ENCODE measurements at places on chromosomes 2 and 18.

DNA sequence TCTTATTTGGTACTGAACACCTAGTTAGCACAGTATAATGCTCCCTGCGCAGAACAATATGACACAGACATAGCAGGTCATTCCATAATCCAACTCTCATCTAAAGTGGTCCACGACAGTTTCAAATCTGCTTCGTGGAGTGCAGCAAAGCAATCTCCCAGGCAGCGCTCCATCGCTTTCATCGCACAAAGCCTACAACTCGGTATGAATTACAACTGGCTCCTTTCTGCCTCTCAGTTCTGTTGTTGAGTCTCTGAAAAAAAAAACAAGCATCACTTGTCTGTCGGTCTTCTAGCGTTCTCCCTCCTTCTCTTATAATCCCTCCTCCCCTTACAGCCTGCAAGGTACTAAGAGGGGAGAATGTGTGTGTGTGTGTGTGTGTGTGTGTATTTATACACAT, 123.5 kb downstream of the FIGN start:
- no peak overlapping the region for H3K27ac ChIP-seq
- H3K27me3 ChIP-seq: no peaks in the 10 kb centered on the region
- DNase-seq: no peak
- no peaks in the 10 kb centered on the region for H3K4me1 ChIP-seq

DNA sequence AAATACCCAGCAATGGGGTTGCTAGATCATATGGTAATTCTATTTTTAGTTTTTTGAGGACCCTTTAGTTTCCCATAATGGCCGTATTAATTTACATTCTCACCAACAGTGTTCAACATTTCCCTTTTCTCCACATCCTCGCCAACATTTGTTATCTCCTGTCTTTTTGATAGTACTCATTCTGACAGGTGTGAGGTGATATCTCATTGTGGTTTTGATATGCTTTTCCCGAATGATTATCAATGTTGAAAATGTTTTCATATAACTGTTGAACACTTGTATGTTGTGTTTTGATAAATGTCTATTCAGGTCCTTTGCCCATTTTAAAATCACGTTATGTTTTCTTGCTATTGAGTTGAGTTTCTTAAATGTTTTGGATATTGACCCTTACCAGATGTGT, 5.8 kb upstream of the RIF1 start:
- DNase-seq: no peak
- H3K4me3 ChIP-seq: no peak overlapping the region
- H3K4me1 ChIP-seq: no peaks in the 10 kb centered on the region
- H3K27me3 ChIP-seq: no peaks in the 10 kb centered on the region
- H3K27ac ChIP-seq: no peak overlapping the region
- no peaks in the 10 kb centered on the region for H3K36me3 ChIP-seq

- H3K4me1 ChIP-seq: peaks cover 10% of the 10 kb centered on the region
- peaks cover 7% of the 10 kb centered on the region for H3K27me3 ChIP-seq
- H3K27ac ChIP-seq: no peak overlapping the region
- no peak overlapping the region for H3K4me3 ChIP-seq
- H3K36me3 ChIP-seq: no peaks in the 10 kb centered on the region
These were observed 65.4 kb upstream of the HNRNPA3 start for GRCh38 chr2:177147093-177147694.

GRCh38 chr2:111049792-111050640, 70.7 kb upstream of the BCL2L11 start:
- no peaks in the 10 kb centered on the region for H3K4me1 ChIP-seq
- H3K36me3 ChIP-seq: no peaks in the 10 kb centered on the region
- no peaks in the 10 kb centered on the region for H3K27me3 ChIP-seq

DNA sequence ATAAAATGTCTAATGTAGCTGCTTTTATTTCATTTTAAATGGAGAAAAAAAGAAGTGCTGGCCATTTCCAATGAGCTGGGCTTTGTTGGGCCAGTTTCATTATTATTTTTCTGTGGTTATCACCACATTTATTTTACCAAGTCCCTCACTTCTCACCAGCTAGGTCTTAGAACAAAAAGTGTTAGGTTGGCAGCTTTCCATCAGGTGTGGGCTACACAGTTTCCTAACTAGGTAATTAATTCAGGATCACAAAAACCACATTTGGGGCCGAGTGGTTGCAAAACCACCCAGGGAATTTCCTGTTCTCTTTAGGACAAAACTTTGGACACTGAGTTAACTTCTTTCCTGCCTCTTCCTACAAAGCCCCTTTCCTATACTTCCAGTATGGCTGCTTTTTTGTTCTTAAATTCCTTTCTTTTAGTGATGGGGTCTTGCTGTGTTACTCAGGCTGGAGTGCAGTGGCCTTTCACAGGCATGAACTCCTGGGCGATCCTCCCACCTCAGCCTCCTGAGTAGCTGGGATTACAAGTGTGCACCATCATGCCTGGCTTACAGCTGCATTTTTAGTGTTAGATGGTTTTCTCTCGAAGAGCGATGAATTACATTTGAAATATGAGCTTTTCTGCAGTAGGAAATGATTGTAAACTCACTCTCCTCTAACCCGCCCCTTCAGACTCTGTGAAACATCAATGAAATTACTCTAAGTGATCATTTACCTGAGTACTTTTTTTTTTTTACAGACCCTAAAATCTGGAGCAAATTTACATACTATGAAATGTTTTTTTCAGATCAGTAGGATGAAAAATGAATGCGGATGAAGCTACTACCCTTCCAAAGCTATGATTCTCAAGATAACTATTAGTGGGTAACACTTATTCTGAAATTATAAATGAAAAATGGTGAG, 2.6 kb upstream of the ZFP36L2 start:
- H3K27me3 ChIP-seq: peaks cover 3% of the 10 kb centered on the region
- H3K4me1 ChIP-seq: peaks cover 27% of the 10 kb centered on the region
- peak overlapping the region; percentile 99 for H3K27ac ChIP-seq
- no peak overlapping the region for H3K4me3 ChIP-seq
- peaks cover 26% of the 10 kb centered on the region for H3K36me3 ChIP-seq

DNA sequence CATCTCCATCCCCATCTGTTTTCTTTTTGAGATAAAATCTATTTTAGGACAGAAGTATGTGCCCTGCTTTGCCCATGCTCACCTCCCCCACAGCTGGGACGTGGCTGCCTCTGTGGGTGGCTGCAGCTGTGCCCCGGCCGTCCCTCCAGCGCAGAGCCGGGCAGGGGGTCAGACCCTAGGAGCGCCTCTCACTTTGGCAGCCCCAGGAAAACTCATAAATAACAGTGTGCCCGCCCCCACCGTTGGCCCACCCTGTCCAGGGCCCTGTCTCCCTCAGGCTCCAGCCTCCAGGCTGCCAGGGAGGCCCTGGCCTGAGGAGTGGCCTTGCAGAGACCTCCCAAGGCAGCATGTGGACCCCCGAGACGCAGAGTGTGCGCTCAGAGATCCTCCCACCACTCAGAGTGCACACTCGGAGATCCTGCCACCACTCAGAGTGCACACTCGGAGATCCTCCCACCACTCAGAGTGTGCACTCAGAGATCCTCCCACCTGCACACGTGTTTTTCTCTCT, 178.1 kb downstream of the TWIST2 start:
- no peak overlapping the region for H3K4me3 ChIP-seq
- H3K4me1 ChIP-seq: no peaks in the 10 kb centered on the region
- no peaks in the 10 kb centered on the region for H3K27me3 ChIP-seq

- H3K27me3 ChIP-seq: no peaks in the 10 kb centered on the region
- no peak for DNase-seq
- H3K27ac ChIP-seq: no peak overlapping the region
- H3K36me3 ChIP-seq: no peaks in the 10 kb centered on the region
- no peaks in the 10 kb centered on the region for H3K4me1 ChIP-seq
These were observed 405.8 kb downstream of the EPHA4 start for GRCh38 chr2:221166292-221166691.

GRCh38 chr2:144079803-144080202, 440.1 kb downstream of the ZEB2 start:
- peaks cover 4% of the 10 kb centered on the region for H3K4me1 ChIP-seq
- no peak overlapping the region for H3K4me3 ChIP-seq
- H3K36me3 ChIP-seq: no peaks in the 10 kb centered on the region
- no peak overlapping the region for H3K27ac ChIP-seq
- no peak for DNase-seq

GRCh38 chr2:46036929-46037328, 260.3 kb upstream of the EPAS1 start:
- no peak overlapping the region for H3K4me3 ChIP-seq
- H3K27ac ChIP-seq: peak overlapping the region; percentile 79
- H3K4me1 ChIP-seq: peaks cover 22% of the 10 kb centered on the region

DNA sequence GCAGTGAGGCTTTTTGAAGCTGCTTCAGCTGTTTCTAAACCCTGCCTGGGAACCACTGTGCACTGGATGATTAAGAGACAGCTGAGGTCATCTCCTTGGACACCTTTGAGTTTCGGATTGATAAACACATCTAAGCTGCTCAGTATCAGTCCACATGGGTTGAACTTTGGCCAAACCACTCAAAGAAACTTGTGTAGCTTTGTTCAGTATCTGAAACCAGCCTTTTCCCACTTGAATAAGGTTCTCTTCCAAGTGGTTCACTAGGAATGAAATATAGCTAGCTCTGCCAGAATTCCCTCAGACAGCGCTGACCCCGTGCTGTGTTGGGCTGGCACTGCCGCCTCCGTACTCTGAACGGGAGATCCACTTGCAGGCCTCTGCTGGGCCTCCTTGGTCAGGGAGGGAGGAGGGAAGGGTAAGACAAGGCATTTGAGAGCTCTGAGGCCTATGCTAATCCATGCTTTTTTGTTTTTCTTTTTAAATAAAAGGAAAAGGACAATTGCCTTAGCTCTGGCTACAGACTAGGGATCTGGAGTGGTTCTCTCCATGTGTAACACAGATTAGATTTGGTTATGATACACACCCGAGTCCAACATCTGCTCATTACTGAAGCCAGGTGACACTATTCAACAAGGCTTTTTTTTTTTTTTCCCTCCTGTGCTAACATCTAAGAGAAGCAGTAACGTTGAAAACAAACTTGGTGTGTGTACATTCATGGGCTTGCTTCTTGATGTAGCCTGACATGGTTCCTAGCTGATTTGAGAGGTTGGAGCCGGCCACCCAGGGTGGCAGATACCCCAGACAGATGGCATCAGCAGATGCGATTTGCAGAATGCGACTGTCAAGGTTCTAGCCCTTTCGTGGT, 67.7 kb downstream of the NCK2 start:
- DNase-seq: no peak
- H3K4me1 ChIP-seq: peaks cover 21% of the 10 kb centered on the region
- H3K4me3 ChIP-seq: no peak overlapping the region
- H3K27ac ChIP-seq: no peak overlapping the region
- peaks cover 3% of the 10 kb centered on the region for H3K36me3 ChIP-seq

DNA sequence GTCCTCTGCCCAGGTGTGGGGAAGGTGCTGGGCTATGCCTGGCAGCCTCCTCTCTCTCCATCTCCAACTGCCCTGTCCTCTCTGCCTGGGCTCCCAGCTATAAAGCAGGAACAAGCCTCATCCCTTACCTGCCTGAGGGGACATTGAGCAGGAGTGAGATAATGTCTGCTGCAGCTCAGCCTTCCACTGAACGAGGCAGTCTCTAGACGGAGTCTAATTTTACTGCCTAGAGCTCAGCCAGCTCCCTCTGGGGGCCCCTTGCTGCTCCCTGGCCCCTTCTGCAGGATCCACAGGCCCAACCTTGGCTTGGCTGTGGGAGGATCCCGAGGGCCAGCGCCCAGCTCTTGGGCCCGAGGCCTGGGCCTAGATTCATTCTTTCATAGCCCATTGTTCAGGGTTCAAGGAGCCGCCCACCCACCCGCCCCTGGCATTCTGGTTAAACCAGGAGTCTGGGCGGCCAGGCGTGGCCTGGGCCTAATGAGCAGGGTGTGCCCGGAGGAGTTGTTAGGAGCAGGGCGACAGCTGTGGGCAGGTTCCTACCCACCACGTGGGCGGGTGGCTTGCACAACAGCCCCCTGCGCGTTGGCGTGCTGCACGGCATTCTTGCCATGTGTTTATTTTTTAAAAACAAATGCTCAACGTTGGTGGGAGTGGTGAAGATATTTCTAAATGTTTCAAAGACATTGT, 44.6 kb downstream of the FOSL2 start:
- H3K27ac ChIP-seq: no peak overlapping the region
- H3K36me3 ChIP-seq: no peaks in the 10 kb centered on the region
- H3K27me3 ChIP-seq: no peaks in the 10 kb centered on the region
- no peak overlapping the region for H3K4me3 ChIP-seq
- peak; percentile 93 for DNase-seq
- no peaks in the 10 kb centered on the region for H3K4me1 ChIP-seq

- H3K27me3 ChIP-seq: no peaks in the 10 kb centered on the region
- no peak for DNase-seq
These were observed 219.6 kb downstream of the ETAA1 start for GRCh38 chr2:67616749-67617148.

GRCh38 chr2:84247532-84247931, 211.5 kb downstream of the SUCLG1 start:
- DNase-seq: no peak
- H3K27me3 ChIP-seq: no peaks in the 10 kb centered on the region
- H3K4me3 ChIP-seq: no peak overlapping the region
- no peaks in the 10 kb centered on the region for H3K4me1 ChIP-seq
- H3K27ac ChIP-seq: no peak overlapping the region
- H3K36me3 ChIP-seq: no peaks in the 10 kb centered on the region

DNA sequence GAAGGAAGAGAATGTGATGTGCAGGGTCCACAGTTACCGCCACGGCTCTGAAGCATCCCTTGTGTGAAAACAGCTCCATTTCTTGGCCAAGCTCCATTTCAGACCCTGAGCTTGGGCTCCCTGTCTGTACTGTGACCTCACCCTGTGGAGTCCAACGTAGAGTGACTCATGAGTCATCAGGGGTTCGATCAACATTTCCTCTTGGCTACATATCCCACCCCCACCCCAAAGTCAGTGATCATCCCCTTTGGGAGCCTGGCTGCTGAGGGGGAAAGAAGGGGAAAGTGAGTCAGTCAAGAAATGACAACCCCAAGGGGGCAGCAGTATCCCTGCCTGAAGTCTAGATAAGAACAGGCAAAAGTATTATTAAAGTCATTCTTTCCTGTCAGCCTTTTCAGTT, 62.2 kb downstream of the PAPOLG start:
- no peak overlapping the region for H3K27ac ChIP-seq
- no peaks in the 10 kb centered on the region for H3K27me3 ChIP-seq
- no peaks in the 10 kb centered on the region for H3K4me1 ChIP-seq
- H3K4me3 ChIP-seq: no peak overlapping the region
- no peak for DNase-seq

DNA sequence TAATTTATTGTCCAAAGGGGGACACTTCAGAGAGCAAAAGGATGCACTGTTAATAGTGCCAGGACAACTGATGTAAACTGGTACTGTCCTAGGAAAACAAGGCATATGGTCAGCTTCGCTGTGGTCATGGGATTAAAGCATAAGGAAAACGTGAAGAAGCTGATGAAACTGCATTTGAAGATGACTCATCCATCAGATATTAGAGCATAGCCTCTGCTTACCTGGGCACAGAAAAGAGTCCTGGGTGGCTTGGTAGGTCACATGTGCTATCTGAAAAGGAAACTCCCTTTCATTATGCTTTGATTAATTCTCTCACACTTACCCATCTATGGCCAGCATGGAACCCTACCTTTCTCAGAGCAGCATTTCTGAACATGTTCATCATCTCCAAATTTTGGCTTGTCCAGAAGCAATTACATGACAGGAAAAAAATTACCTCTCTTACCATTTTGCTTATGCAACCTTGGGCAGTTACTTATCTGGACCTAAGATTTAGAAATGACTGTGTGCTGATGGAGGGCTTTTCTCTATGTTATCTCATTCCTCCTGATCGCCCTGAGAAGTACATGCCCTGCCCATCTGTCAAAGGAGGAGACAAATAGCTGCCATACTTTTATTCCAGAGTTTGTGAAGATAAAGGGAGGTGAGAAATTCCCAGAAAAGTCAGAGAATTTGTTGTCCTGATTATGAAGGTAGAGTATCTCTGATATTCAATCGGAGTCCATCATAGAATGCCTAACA, 275.3 kb upstream of the SLC14A2 start:
- no peaks in the 10 kb centered on the region for H3K27me3 ChIP-seq
- no peaks in the 10 kb centered on the region for H3K4me1 ChIP-seq
- no peak overlapping the region for H3K27ac ChIP-seq
- DNase-seq: no peak

All from upper lobe of left lung (tissue), 6 donors.